Activated effector memory CD4-positive, alpha-beta T cell treated with anti-CD3 and anti-CD28 coated beads, Interleukin-2, amount 50 U/mL, for 16 hours (primary cell): ENCODE measurements at places on chromosomes 6 and 20.

DNA sequence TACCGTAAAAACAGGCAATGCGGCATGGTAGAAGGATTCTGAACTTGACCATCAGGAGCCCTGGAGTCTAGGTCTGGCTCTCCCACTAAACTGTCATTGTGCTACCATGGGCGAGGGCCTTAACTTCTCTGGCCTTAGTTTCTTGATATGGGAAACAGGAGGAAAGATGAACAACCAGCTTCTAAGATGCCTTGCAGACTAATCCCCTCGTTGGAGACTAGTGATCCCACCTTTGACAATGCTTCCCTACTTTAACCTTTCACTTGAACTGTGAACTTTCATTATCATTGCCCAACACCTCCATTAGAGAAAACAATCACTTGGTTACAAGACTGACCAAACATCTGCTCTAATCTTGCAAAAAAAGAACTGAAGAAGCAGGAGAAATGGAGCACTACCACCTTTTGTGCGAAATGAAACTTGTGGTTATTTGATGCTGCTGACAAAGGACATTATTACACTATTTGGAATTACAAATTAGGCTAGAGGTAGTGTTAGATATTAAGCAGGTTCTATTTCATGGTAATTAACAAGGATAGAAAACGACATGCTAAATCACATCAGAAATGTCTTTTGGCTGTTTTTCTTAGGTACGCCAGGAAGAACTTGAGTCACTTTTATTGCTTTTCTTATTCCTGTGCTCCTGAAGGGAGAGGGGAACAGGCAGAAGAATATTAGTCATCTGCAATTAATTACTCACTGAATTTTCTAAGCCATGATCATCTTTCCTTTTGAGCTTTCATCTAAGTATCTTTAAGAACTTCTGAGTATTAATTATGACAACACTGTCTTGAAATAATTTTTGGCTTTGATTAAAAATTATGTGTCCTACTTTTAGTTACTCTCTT is 39.1 kb upstream of the ARHGAP18 start:
- DNase-seq: no peak

- no peak for DNase-seq
Measured at GRCh38 chr6:7106215-7106751, 1.5 kb upstream of the RREB1 start.

- DNase-seq: peak; percentile 86
Measured at GRCh38 chr20:5001174-5002076, at the start of gene SLC23A2. Gene SLC23A2, minus strand, starts transcription at chr20:5001510. Its CDS starts 68,948 bp downstream, at chr20:4932562.

GRCh38 chr6:158387578-158387977 is 75.3 kb downstream of the TULP4 start:
- no peak for DNase-seq

DNA sequence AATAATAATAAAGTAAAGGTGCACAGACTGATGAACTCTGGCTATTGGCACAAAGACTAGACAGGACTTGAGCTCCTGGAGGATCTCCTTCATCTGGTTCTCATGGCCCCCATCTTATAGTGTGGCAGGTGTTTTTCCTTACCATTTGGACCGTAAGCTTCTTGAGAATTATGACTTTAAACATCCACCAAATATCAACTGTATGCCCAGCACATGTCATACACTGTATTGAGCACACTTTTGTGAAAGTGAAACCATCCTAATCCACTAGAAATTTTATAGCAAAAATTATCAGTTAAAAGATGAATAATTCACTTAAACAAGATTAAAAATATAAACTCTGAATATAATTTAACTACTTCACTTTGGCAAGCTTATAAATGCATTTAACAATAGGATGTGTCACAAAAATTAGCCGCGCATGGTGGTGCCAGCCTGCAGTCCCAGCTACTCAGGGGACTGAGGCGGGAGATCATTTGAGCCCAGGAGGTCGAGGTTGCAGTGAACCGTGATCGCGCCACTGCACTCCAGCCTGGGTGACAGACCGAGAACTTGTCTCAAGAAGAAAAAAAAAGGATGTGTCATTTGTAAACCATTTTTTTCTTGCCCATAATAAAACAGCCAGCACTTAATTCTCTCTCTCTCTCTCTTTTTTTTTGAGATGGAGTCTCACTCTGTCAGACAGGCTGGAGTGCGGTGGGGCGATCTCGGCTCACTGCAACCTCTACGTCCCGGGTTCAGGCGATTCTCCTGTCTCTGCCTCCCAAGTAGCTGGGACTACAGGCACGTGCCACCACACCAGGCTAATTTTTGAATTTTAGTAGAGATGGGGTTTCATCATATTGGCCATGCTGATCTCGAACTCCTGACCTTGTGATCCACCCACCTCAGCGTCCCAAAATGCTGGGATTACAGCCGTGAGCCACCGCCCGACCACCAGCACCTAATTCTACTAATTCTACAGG is 9.1 kb downstream of the HIVEP2 start:
- DNase-seq: peak; percentile 75

GRCh38 chr20:58233881-58234528 is 5.6 kb upstream of the ANKRD60 start:
- peak; percentile 83 for DNase-seq

DNA sequence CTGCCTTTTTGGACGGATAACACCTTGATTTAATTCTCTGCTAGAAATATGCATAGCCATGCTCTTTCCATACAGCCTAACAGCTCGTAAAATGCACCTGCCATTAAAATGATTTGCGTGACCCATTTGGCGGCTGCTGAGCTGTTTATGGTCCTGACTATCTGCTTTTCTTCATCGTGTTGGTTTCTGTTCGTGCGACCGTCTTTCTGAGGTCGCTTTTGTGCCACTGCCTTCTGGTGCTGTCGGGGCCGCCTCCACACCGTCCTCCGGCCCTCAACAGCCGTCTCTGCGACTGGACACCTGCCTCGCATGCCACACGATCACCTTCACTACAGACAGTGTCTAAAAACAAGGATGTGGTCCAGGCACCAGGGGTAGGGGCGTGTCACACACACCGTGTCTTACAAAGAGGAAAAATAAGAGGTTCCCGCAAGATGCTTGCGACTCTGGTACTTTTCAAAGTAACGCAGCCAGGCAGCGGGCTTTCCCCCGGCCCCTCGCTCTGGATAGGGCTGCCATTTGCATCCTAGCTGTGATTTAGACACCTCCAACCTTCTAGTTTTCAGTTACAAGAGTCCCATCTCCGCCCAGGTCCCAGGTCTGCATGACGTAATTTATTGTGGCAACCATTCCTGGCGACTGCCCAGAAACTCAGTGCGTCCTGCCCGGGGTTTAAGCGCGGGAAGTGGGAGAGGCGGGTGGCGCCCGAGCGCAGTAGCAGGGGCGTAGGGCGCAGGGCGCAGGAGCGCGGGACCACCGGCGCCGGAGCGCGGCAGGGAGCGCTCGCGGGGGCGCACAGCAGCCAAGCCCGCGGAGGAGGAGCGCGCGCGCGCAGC is at the start of gene STMND1:
Gene STMND1 (plus strand): TSS at position 629 of the 836 bp plus-strand sequence. CDS start 208 bp downstream, outside the sequence.
- DNase-seq: no peak

DNA sequence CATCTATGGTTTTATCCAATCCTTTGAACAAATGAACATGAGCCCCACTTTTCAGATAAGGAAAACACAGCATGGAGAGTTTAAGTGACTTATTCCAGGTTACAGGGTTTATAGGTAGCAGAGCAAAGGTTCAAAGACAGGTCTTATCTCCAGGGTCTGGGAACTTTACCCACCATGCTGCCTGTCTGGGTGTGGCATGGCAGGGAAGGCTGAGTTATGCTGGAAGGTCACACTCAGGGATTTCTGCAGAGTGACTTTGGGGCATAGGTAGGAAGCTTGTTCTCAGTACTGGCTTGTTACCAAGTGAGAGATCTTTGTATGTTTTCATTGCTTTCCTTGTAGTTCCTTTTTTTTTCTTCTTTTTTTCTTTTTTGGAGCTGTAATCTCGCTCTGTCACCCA is 1.8 kb downstream of the ZNF831 start:
- no peak for DNase-seq

DNA sequence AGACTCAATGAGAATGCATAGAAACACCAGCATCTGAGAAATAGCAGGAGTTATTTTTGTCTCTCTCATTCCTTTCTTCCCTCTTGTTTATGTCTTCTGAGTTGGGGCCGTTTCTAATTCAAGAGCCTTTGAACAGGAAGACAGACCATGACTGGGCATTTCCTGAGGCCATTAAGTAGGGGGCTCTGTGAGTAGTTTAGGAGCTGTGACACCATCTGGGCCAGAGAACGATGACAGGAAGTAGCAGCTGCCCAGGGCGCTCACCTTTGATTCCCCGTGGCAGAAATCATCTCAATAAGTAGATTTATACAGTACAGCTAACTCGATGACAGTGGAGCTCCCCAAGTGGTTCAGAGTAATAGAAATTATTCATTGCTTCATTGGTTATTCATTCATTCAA is 298.4 kb upstream of the PLN start:
- DNase-seq: no peak

DNA sequence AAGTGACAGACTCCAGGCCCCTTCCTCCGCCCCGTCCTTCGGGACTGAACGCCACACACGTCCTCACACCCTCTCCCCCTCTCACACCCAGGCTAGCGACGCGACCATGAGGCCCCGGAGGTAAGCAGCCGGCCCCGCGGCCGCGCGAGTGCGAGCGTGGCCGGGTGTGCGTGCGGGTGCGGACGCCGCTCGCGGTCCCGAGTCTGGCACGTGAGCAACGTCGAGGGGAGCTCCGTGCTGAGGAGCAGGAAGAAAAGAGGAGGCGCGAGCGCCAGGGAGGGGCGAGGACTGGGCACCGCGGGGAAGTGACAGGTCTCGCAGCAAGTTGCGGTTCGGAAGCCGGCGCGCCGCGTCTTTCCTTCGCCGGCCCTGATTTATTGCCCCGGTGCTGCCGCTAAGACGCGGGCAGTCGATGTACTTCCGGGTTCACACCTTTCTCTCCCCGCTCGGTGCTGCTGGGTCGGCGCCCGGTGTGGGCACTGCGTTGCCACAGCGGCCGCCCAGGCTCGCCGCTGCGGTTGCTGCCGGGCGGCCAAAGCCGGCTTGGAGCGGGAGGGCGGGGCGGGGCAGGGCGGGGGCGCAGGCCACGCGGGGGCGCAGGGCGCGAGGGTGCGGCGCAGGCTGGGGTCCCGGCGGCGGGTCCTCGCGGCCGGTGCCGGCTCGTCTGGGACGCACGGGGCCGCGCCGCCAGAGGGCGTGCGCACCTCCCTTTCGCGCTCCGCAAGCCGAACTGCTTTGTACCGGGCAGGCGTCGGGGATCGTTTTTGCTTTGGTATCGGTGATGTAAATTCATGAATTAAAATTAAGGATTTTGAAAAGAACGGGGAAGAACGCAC is 15.8 kb upstream of the LIN28B start:
- DNase-seq: peak; percentile 68

DNA sequence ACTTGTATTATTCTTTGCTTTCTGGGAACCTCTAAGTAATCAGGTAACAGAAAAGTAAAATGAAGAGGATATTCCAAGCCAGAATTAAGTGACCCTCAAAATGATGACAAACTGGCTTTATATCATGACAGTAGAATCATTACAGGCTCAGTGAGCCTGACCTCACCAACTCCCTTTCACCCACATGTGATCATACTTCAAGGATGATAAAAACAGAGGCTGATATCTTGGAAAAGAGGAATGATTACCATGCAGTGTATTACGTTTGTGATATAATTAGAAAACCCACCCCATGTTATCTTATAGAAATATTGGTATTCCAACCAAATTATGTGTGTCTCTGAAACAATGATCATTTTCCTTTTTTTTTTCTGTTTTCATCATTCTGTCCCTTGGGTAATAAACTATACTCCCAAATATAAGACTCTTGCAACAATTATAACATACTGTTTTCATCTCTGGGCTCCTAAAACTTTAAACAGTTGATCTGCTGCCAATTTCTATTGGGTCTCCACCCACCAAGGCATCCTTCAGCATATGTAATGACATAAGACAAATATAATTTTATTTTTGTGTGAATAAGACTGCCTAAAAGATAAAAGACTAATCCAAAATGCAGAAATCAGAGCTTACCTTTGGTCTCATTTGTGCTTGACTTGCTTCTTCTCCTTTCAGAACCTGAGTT is 115.7 kb downstream of the DST start:
- no peak for DNase-seq

DNA sequence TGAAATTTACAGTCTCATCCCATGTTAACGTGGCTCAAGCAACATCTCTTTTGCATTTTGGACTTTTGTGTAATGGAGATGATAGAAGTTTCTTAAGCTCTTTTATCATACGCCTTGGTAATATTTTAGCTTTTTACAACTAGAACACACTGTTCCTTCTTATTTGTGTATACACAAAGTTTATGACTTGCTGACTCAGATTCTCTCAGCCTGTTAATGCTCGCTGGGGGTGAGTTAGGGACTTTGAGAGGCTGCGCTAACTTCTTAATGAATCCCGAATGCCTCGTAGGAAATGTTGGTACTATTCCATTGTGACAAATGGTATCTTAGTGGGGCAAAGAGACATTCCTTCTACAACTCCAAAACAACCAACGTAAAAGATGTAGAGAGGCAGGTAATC is 509.7 kb downstream of the DOK5 start:
- no peak for DNase-seq

- peak; percentile 74 for DNase-seq
Measured at GRCh38 chr20:46552460-46553420, 2.3 kb upstream of the OCSTAMP start.

DNA sequence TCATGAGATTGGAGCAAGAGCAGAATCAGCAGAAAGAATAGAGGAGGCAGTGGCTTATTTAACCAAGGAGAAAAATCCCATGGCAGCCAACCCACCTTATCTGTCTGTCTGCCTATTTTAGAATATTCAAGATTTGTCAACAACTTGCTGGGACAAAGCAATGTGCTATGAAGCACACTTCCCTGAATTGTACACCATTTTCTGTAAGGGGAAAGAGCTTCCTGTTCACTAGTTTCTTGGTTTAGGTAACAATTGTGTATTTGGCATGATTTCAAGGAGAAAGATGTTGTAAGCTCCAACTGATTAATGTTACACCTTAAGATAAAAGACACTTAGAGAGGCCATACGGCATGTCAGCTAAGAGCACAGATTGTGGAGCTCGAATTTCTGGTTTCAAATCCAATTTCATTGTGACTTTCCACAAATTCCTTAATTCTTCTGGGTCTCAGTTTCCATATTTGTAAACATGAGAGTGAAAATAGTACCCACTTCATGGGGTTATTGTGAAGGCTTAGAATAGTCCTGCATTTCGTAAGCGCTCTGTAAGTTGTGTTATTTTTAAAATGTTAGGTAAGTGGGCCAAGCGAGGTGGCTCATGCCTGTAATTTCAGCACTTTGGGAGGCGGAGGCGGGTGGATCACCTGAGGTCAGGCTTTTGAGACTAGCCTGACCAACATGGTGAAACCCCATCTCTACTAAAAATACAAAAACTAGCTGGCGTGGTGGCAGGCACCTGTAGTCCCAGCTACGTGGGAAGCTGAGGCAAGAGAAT is 4.8 kb upstream of the MUC22 start:
- no peak for DNase-seq

- DNase-seq: no peak
Measured at GRCh38 chr6:143545165-143545564, 33.6 kb upstream of the FUCA2 start.

GRCh38 chr6:1271071-1271763 is 40.7 kb upstream of the FOXQ1 start:
- no peak for DNase-seq

GRCh38 chr6:20227350-20227749 is 15.1 kb upstream of the MBOAT1 start:
- DNase-seq: no peak
